ENCODE measurements at places on chromosomes 16 and 17. TPM values are rescaled to one million over a fixed set of nuclear protein-coding genes. Genes with fewer than 3 reads are reported as not detected.

Gene HSF4
- 5.7 TPM for total RNA-seq

Gene RASD1
- 0.31 TPM for total RNA-seq

GRCh38 chr17:1001640-1002411, 4.9 kb downstream of the TIMM22 start:
- H3K27ac ChIP-seq, result peak overlapping the region; percentile 89
- no peak for DNase-seq
- peaks cover 38% of the 10 kb centered on the region for H3K36me3 ChIP-seq
- peaks cover 11% of the 10 kb centered on the region for H3K27me3 ChIP-seq

DNA sequence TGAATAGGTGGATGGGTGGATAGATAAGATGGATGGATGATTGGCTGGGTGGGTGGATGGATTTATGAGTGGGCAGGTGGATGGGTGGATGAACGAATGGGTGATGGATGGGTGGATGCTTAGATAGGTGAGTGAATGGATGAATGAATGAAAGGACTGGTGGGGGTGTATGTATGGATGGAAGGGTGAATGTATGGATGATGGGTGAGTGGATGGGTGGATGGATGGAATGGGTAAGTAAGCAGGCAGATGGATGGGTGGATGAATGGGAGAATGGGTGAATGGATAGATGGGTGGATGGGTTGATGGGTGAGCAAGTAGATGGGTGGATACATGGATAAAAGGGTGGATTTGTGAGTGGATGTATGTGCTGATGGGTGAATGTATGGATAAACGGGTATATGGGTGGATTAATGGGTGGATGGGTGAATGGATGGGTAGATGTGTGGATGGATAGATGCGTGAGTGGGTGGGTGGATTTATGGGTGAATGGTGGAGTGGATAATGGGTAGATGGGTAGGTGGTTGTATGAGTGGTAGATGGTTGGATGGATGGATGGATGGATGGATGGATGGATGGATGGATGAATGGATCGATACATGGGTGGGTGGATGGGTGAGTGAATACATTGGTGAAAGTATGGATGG, 682.6 kb downstream of the HS3ST4 start:
- H3K4me1 ChIP-seq, result no peaks in the 10 kb centered on the region
- no peak overlapping the region for H3K4me3 ChIP-seq
- H3K27me3 ChIP-seq, result no peaks in the 10 kb centered on the region
- no peak for DNase-seq
- H3K36me3 ChIP-seq, result peaks cover 3% of the 10 kb centered on the region

GRCh38 chr17:74337834-74338500, 11.9 kb downstream of the KIF19 start:
- H3K27ac ChIP-seq, result no peak overlapping the region
- H3K36me3 ChIP-seq, result peaks cover 10% of the 10 kb centered on the region
- no peak overlapping the region for H3K4me3 ChIP-seq
- DNase-seq, result no peak
- H3K4me1 ChIP-seq, result peaks cover 3% of the 10 kb centered on the region

DNA sequence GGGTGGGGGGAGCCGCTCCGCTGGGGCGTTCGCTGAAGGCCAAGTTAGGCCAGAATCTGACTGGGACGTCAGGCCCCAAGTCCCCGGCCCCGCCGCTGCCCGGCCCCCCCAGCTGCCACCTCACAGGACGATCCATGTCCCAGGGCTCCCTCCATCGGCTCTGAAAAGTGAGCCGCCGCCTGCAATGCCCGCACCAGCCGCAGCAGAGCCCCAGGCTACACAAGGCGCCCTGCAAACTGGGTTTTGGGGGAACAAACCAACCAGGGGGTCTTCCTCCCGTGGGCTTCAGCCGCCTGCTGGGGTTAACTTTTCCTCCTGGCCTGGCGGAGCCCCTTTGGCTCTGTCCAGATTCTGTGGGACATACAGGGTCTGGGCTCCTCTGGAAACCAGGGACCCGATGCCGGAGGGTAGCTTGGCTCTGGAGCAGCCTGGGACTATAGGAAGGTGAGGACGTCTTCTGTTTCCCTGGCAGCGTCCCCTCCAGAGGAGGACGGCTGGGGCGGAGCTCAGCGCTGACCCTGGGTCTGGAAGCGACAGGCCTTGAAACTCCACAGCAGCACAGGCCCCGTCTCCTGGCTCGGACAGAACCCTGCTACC, 835 bp downstream of the NME4 start:
- H3K36me3 ChIP-seq, result peaks cover 4% of the 10 kb centered on the region
- peak; percentile 84 for DNase-seq
- no peak overlapping the region for H3K27ac ChIP-seq
- H3K27me3 ChIP-seq, result peaks cover 9% of the 10 kb centered on the region
- H3K4me1 ChIP-seq, result peaks cover 10% of the 10 kb centered on the region

GRCh38 chr17:27233059-27233458, 60.9 kb upstream of the WSB1 start:
- H3K4me1 ChIP-seq, result no peaks in the 10 kb centered on the region
- no peaks in the 10 kb centered on the region for H3K27me3 ChIP-seq
- no peaks in the 10 kb centered on the region for H3K36me3 ChIP-seq
- no peak for DNase-seq

Gene PRSS22
- 0.59 TPM for total RNA-seq

Gene SLC5A10
- 0.08 TPM for total RNA-seq

DNA sequence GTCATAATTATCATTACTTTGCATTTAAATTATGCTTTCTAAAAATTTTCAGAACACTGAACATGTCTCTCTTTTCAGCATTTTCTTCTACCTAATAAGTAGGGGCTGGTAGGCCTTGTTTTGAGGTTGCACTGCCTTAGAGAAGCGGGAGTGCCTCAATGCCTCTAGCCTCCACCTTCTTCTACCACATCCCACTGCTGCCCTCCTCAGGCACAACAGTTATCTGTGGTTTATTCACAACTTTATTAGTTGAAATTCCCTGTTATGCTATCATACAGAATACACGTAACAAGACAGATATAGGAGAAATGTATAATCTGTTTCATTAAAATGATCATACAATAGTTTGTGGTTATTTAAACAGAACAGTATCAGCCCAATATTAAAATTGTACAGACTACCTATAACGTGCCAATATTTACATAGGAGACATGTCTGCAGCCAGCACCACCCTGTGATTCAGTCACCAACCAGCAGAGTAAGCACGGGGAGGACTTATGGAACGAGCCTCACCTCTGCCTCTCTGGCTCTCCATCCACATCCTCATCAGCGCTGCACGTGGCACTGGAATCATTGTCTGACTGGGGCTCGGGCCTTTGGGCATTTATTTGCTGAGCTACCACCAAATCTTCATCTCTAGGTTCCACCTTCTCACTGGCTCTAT, 101.2 kb downstream of the TTC19 start:
- H3K4me3 ChIP-seq, result no peak overlapping the region
- H3K27me3 ChIP-seq, result no peaks in the 10 kb centered on the region
- H3K4me1 ChIP-seq, result no peaks in the 10 kb centered on the region
- peaks cover 45% of the 10 kb centered on the region for H3K36me3 ChIP-seq

DNA sequence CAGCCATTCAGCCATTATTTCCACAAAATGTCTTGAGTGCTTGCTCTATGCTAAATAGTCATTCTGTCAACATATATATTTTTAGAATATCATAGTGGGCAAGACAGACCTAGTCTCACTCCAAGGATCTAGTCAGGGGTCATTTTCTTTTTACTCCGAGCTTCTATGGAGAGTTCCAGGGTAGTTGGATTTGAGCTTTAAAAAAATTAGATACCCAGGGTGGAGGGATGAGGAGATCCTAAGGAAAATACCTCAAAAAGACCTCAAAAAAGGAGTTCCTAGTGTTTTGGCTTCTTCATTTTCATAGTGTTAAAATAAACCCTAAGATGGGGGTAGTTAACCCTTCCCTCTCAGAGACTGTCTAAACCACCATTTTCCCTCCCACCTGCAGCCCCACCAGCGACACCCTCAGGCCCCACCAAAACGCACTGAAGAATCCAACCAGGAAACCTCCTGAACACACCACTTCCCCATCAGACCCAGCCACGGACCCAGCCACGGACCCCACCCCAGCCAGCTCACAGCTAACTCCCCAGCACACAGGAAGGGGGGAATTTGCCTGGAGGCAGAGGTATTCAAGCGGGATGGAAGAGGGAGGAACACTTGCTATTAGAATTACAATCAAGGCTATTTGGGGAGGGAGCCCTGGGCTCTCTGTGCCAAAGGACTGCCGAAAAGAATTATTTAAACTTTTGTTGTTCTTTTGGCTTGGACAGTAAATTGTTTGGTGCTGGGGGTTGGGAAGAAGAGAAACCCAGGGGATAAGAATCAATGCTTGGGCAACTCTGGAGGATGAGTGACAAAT, 2.2 kb downstream of the ETV4 start:
- peak overlapping the region; percentile 90 for H3K4me3 ChIP-seq
- H3K4me1 ChIP-seq, result peaks cover 52% of the 10 kb centered on the region
- no peak overlapping the region for H3K27ac ChIP-seq
- no peaks in the 10 kb centered on the region for H3K36me3 ChIP-seq
- DNase-seq, result no peak

DNA sequence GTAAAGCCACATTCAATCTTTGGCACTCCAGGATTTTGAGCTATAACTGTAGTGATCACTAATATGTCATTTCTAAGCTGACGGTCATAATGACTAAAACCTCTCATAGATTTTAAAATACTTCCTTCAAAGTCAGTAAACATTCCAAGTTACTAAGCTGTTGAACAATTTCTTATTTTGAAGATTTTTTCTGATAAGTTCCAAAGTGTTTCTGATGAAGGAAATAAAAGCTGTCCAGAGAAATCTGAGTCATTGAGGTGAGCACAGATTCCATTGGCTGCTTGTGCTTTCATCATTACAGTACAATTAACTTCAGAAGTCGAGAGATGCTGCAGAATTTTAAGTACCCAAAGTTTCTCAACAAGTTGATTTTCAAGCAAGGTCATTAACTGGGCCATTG, 23.9 kb downstream of the NLRC5 start:
- no peak overlapping the region for H3K27ac ChIP-seq
- no peaks in the 10 kb centered on the region for H3K27me3 ChIP-seq
- DNase-seq, result no peak

- H3K36me3 ChIP-seq, result peaks cover 7% of the 10 kb centered on the region
- DNase-seq, result no peak
- peaks cover 9% of the 10 kb centered on the region for H3K27me3 ChIP-seq
- no peak overlapping the region for H3K27ac ChIP-seq
- H3K4me3 ChIP-seq, result no peak overlapping the region
Observed at GRCh38 chr16:16996827-16997226, 473.9 kb downstream of the XYLT1 start.

- no peak overlapping the region for H3K27ac ChIP-seq
- H3K4me1 ChIP-seq, result no peaks in the 10 kb centered on the region
- no peaks in the 10 kb centered on the region for H3K36me3 ChIP-seq
- H3K4me3 ChIP-seq, result no peak overlapping the region
- H3K27me3 ChIP-seq, result no peaks in the 10 kb centered on the region
Observed at GRCh38 chr16:49236216-49236615, 45.4 kb downstream of the CBLN1 start.

DNA sequence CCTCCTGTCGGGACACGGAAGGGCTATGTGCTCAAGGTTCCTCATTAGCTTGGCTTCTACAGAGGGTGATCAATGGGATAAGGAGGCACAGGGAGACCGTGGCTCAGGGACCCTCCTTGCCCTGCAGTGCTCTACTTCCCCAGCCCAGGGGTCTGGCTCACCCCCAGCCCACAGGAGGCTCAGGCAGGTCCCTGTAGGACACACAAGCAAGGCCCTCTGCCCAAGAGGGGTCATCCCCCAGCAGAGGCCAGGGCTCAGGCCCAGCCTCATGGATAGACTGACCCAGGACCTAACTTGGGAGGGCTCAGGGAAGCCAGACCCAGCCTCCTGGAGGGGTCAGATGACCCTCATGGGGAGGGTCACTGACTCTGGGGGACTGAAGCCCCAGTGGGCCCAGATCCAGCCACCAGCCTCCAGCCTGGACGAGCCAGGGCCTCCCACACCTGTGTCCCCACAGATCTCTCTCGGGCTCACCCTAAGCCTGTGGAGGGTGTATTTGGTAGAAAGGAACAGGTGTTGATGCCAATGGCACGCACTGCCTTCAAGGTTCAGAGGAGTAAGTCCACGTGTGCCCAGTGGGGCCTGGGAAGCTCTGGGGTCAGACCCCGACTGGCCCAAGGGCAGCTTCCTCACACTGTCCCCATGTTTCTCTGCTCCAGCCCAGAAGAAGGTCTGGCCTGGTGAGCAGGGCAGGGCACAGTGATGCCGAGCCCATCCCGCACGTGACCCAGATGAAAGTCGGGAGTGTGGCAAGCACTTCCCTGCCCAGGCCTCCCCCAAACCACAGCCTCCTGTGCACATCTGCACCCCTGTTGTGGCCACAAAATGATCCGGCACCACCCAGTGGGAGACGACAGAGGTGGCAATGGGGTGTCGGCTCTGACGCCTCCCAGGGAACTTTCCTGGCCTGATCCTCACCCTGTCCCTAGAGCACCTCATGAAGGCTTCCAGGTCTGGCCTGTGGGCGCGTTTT, 10.9 kb upstream of the KRTAP17-1 start:
- H3K27ac ChIP-seq, result no peak overlapping the region
- H3K4me1 ChIP-seq, result no peaks in the 10 kb centered on the region
- no peak overlapping the region for H3K4me3 ChIP-seq

DNA sequence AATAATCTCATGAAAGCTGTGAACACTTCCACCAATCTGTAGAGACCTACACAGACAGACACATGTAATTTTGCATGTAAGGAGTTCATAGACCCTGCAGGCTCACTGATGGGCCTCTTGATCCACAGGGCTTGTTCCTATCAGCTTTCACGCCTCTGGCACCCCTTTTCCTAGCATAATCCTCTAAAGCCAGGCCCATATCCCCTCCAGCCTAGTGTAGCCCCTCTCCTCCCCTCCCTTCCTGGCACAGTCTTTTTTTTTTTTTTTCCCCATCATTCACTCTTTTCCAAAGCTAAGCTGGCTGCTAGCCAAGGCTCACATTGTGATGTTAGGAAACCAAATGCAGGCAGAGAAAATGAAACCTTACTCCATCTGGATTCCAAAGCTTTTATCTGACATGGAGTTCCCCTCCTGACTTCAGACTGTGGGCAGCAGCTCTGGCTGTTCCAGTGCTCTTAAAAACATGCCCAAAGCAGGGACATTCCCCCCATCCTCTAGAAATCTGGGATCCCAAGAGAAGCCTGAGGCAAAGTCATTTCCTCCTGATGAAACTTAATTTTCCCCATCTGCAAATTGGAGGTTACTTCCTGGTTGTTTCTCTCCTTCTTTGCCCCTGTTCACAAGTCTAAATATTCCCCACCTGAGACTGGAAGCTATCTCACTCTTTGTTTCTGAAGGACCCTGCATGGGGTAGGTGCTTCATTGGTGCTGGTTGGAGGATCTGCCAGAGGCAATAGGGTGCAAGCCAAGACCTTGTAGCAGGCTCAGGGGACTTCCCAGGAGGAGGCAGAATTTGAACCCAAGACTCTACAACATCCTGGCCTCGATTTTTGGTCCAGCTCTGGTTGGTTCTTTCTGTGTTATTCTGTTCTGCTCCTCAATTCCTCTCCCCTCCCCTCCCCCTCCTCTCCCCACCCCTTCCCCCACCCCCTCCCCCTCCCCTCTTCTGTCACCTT, 9.9 kb upstream of the CCL5 start:
- H3K27me3 ChIP-seq, result no peaks in the 10 kb centered on the region
- no peaks in the 10 kb centered on the region for H3K36me3 ChIP-seq
- H3K4me1 ChIP-seq, result peaks cover 15% of the 10 kb centered on the region
- no peak for DNase-seq

DNA sequence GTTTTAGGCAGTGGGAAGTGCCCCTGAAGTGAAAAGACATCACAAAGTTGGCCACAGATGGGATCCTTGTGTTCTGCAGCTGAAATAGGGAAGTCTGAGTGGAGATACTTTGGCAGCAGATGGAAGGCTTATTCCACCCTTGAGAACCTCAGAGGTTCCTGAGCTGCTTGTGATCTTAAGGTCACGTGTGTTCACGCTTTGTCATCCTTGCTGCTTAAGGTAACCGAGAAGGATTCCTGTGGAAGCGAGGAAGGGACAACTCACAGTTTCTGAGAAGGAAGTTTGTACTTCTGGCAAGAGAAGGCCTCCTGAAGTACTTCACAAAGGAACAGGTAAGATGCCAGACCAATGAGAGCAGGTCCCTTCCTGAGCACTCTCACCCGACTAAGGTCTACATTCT, 12.2 kb downstream of the ADAP2 start:
- no peak overlapping the region for H3K27ac ChIP-seq
- no peak overlapping the region for H3K4me3 ChIP-seq
- no peaks in the 10 kb centered on the region for H3K4me1 ChIP-seq
- no peak for DNase-seq
